ENCODE measurements at places on chromosomes 16 and 17. TPM values are rescaled to one million over a fixed set of nuclear protein-coding genes. Genes with fewer than 3 reads are reported as not detected.

- no peak for DNase-seq
These were observed 1.9 kb upstream of the FGF11 start for GRCh38 chr17:7437369-7437863.

- no peak for DNase-seq
These were observed at the start of gene C1QTNF8 for GRCh38 chr16:1096169-1097082. TSS of gene C1QTNF8 (minus strand) at chr16:1096244. CDS start at chr16:1094922, 1,322 bp downstream.

GRCh38 chr17:38890410-38890746 is 20.5 kb downstream of the LASP1 start:
- DNase-seq = no peak

- DNase-seq = no peak
These were observed 15.0 kb upstream of the KCNJ18 start for GRCh38 chr17:21677126-21677910.

DNAJA3 gene
- 166 TPM for polyA plus RNA-seq
